Mesothelial cell of epicardium (in vitro differentiated cells): ENCODE measurements at places on chromosomes 7 and 10. TPM values are rescaled to one million over a fixed set of nuclear protein-coding genes. Genes with fewer than 3 reads are reported as not detected.
A peak's percentile ranks its signal among the peaks of the same experiment; 100 is the strongest.

Gene ASB15
- total RNA-seq = not detected in 3 replicates

GRCh38 chr7:82384779-82385178 lies 58.8 kb downstream of the CACNA2D1 start:
- no peaks in the 10 kb centered on the region for H3K36me3 ChIP-seq
- H3K27ac ChIP-seq = no peak overlapping the region
- H3K4me1 ChIP-seq = no peaks in the 10 kb centered on the region
- H3K4me3 ChIP-seq = no peak overlapping the region
- DNase-seq = no peak
- no peaks in the 10 kb centered on the region for H3K27me3 ChIP-seq

- H3K36me3 ChIP-seq = no peaks in the 10 kb centered on the region
- peak overlapping the region; percentile 94 for H3K27ac ChIP-seq
- peaks cover 41% of the 10 kb centered on the region for H3K4me1 ChIP-seq
- peak overlapping the region; percentile 52 for H3K4me3 ChIP-seq
- no peaks in the 10 kb centered on the region for H3K27me3 ChIP-seq
- DNase-seq = no peak
Measured at GRCh38 chr10:102758240-102758932, 14.6 kb downstream of the WBP1L start.

GRCh38 chr10:26593896-26594295 lies 103.6 kb upstream of the PDSS1 start:
- H3K4me1 ChIP-seq = no peaks in the 10 kb centered on the region
- no peak overlapping the region for H3K4me3 ChIP-seq
- H3K36me3 ChIP-seq = no peaks in the 10 kb centered on the region

Gene FZD8
- total RNA-seq = 14.5 to 16.5 TPM (median 16.4 TPM) in 3 replicates
